ENCODE measurements at places on chromosomes 1 and 21.

GRCh38 chr1:243428617-243429342 lies 172.9 kb downstream of the SDCCAG8 start:
- DNase-seq, result no peak

DNA sequence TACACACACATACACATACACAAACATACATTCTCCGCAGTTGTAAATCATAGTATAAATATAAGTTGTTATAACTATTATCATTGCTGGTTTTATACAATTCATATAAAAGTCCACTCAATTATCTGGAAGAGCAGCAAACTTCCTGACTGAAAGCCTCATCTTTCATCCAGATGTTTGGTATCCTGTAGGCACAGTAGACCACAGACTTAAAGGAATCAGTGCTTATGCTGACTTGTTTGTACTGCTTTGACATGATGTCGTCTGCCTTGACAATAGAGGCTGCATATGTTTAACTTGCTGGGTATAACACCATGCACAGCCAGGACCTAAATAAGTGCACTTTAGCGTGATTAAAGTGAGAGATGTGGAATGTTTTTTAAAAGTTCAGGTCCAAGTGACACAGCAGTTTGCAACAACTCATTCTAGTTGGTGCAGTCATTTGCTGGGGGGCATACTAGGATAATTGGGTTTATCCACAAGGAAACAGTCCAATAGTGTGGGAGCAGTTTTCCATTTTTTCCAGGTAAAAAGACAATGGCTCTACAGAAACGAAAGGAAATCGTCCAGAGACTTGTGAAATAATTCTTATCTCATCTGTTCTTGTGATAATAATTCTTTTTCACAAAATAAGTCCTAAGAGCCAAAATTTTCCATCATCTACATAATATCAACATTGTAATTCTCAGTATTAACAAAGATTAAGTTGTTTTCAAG lies 110.3 kb upstream of the TSPAN2 start:
- DNase-seq, result no peak

- peak; percentile 39 for DNase-seq
These were observed 330.9 kb downstream of the S1PR1 start for GRCh38 chr1:101567582-101568189.

DNA sequence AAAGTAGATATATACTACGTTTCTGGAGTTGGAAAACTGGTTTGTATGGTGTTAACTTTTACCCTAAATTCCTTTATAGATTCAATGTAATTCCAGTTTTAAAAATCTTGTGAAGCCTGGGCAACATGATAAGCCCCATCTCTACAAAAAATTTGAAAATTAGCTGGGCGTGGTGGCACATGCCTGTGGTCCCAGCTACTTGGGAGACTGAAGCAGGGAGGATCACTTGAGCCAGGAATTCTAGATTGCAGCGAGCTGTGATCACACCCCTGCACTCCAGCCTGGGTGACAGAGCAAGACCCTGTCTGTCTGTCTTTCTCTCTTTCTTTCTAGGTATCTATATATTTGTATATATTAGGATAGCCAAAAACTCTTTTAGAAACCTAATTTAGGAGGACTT lies 141.9 kb downstream of the CLEC20A start:
- no peak for DNase-seq

DNA sequence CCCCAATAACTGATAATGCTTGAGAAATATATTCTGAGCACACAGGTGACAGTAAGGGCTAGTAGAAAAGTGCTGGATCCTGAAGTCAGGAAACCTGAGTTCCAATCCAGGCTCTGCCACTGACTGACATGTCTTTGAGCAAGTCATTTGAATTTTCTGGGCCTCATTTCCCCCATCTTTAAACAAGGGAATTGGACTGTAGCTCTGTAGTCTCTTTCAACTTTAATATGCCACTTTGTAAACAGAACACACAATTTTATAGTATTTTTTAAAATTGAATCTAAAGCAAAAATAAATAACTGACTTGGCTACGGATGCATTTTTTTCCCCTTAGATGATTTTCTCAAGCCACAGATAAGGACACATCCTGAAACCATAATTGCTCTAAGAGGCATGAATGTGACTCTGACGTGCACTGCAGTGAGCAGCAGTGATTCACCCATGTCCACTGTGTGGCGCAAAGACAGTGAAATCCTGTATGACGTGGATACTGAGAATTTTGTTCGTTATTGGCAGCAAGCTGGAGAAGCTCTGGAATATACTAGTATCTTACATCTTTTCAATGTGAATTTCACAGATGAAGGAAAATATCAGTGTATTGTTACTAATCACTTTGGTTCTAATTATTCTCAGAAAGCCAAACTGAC lies 37.0 kb downstream of the LRIG2 start:
- no peak for DNase-seq

- no peak for DNase-seq
These were observed 24.1 kb downstream of the DIP2A start for GRCh38 chr21:46482846-46483231.

DNA sequence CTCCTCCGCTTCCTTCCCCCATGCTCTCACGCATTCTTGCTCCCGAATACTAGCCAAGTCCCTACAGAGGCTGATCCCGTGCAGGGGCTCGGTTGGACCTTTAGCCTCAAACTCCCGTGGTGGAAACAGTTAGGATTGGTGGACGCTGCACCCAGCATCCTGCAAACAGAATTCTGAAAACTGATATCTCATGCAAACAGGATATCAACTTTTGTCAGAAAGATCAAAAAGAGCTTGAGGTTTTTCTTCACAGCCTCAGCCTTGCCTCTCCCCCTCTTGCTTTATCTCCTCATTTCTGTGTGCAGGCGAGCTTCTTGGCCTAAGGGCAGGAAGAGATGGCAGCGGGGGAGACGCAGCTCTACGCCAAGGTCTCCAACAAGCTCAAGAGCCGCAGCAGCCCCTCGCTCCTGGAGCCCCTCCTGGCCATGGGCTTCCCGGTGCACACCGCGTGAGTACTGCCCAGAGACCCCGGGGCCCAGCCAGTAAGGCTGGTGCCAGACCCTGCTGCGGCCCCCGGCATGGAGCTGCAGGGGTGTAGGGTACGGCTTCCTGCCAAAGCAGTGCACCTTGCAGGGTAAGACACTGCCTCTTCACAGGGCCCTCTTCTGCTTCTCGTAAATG lies at the start of gene UBASH3A:
UBASH3A (plus strand) TSS at position 292 of the 621 bp plus-strand sequence; CDS start at position 336, 44 bp downstream.
- peak; percentile 64 for DNase-seq

GRCh38 chr1:173601588-173601987 lies 1.3 kb downstream of the SLC9C2 start:
- no peak for DNase-seq

- DNase-seq, result no peak
These were observed 201.7 kb upstream of the CHRM3 start for GRCh38 chr1:239184561-239185244.

DNA sequence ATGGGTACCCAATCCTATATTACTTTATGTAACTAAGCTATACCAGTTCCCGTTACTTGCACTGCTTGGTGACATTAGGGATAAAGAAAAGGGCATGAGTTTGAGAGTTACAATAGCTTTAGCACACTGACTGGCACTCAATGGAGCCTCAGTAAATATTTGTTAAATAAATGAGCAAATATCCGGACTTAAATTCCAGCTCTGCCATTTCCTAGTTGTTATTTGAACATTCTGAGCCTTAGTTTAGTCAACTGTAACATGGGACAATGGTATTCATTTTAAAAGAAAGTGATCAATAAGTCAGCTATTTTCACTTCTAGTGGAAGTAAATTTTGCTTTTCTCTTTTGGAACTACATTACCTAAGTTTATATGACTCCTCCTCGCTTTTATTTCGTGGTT lies 198.7 kb downstream of the ZC3H11B start:
- no peak for DNase-seq
